T-helper 1 cell treated with Interleukin-12 subunit alpha and Interleukin-12 subunit beta and Interleukin-4 antibody, amounts not matched to agents 30 ng/mL and 1 ng/mL, for 36 hours (primary cell): ENCODE measurements at places on chromosomes 2 and 18. TPM values are rescaled to one million over a fixed set of nuclear protein-coding genes. Genes with fewer than 3 reads are reported as not detected.

XRCC5 gene
- 343 and 362 TPM in 2 replicates for total RNA-seq

ZFAND2B gene
- 44.2 and 56.1 TPM in 2 replicates for total RNA-seq

DOCK10 gene
- total RNA-seq: 278 and 301 TPM in 2 replicates

NGEF gene
- total RNA-seq: not detected in 2 replicates

FECH gene
- total RNA-seq: 19.1 and 20.4 TPM in 2 replicates

AQP4 gene
- not detected in 2 replicates for total RNA-seq

TMEM198 gene
- total RNA-seq: 1.0 and 1.3 TPM in 2 replicates

OR6B2 gene
- total RNA-seq: not detected in 2 replicates

CNDP1 gene
- total RNA-seq: 0.20 TPM in 1 of 2 replicates, not detected in the other

ZNF385B gene
- not detected in 2 replicates for total RNA-seq

CTAGE1 gene
- total RNA-seq: not detected in 2 replicates

ITPRIPL1 gene
- total RNA-seq: 40.4 and 40.8 TPM in 2 replicates

RESP18 gene
- not detected in 2 replicates for total RNA-seq

SCG2 gene
- total RNA-seq: not detected in 2 replicates

PDE11A gene
- not detected in 2 replicates for total RNA-seq

RNF152 gene
- 0.05 and 0.10 TPM in 2 replicates for total RNA-seq

DLX1 gene
- total RNA-seq: not detected in 2 replicates

CHRNA1 gene
- total RNA-seq: not detected in 2 replicates

MC2R gene
- not detected in 2 replicates for total RNA-seq

IL36RN gene
- not detected in 2 replicates for total RNA-seq

KCNG2 gene
- total RNA-seq: not detected in 2 replicates

GLI2 gene
- total RNA-seq: 2.5 TPM in 2 replicates

RRM2 gene
- total RNA-seq: 328 and 333 TPM in 2 replicates

SLC1A4 gene
- 35.7 and 38.1 TPM in 2 replicates for total RNA-seq

IL36A gene
- 0.32 and 0.49 TPM in 2 replicates for total RNA-seq

PLA2R1 gene
- total RNA-seq: not detected in 2 replicates

DSG2 gene
- total RNA-seq: 0.12 and 0.20 TPM in 2 replicates
